ENCODE measurements at places on chromosomes 6 and 20.

GRCh38 chr6:39572661-39573340 lies 152.4 kb downstream of the KIF6 start:
- DNase-seq, result no peak

DNA sequence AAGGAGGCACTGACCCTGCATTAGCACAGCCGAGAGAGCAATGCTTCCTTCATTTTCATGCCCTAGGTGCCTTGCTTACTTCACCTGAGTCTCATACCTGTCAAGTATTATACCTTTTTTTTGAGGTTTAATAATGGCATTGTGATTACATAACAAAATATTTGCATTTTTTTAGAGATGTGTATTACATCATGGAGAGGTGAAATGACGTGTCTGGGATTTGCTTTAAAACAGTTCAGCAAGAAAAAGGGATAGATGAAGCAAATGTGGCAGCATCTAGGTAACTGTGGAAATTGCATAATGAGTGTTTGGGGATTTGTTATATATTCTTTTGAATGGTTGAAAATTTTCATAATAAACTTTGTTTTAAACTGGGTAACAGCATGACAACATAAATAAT lies 48.9 kb downstream of the NKX2-2 start:
- DNase-seq, result no peak

GRCh38 chr6:42226645-42227143 lies 9.0 kb upstream of the MRPS10 start:
- DNase-seq, result no peak

- DNase-seq, result no peak
Measured at GRCh38 chr6:157586476-157587126, 205.6 kb downstream of the ZDHHC14 start.

DNA sequence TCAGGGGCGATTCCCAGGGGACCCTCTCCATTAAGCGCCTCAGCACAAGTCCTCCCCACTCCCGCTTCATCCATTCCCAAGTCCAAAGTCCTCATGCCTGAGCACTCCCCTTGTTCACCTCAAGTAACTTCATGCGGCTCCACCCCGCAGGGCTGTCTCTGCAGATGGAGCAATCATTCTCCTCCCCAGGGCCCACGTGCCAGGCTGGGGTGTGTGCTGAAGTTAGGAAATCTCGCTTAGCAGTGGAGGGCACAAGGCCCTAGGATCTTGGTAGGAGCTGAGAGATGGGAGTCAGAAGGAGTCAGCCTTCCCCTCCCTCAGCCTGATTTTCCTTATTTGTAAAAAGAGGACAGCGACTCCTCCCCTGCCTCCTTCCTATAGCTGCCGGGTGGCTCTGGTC lies 3.5 kb downstream of the TGM3 start:
- no peak for DNase-seq

DNA sequence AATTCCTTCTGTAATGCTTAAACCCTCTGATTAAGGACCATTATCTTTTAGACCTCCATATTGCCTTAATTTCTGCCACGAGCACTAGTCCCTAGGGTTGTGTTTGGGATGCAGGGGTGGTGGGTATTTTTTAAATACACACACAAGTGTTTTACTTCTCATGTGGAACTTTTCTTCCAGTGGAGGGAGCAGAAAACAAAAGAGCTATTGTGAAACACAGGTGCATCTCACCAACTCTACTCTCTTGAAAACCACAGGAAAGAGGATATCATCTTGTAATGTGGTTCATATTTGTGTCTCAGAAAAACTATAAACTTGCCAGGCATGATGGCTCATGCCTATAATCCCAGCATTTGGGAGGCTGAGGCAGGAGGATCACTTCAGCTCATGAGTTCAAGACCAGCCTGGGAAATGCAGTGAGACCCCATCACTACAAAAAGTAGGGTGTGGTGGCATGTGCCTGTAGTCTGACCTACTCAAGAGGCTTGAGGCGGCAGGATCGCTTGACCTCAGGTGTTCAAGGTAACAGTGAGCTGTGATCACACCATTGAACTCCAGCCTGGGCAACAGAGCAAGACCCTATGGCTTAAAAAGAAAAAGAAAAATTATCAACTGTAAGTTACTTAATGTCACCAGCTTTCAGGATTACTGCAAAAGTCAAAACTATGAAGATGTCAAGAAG lies 37.3 kb downstream of the MRS2 start:
- DNase-seq, result no peak

DNA sequence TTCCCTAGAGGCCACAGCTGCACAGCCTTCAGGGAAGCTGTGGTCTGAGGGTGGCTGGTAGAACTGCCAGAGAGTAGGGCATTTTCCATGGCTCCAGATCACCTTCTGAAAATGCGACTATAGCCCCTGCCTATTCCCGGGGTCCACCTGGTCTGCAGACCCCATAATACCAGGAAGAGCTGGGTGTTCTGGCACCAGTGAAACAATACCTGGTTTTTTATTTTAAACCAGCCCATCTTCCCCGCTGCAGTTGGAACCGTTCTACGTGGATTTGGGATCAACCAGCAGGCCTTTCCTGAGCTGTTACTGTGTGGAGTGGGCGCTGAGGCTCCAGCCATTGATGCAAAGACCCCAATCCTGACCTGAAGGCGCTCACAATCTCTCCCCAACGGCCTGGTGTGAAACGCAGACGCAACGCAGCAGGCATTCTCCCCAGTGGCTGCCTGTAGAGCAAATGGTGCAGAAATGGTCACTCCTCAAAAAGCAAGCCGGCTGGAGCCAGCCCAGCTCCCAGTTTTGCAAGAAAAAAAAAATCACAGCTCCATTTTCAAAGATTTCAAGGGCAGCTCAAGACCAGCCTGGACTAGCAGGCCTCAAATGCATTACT lies 11.3 kb downstream of the NPEPL1 start:
- no peak for DNase-seq

- no peak for DNase-seq
Measured at GRCh38 chr20:38226553-38226952, 34.0 kb downstream of the KIAA1755 start.

DNA sequence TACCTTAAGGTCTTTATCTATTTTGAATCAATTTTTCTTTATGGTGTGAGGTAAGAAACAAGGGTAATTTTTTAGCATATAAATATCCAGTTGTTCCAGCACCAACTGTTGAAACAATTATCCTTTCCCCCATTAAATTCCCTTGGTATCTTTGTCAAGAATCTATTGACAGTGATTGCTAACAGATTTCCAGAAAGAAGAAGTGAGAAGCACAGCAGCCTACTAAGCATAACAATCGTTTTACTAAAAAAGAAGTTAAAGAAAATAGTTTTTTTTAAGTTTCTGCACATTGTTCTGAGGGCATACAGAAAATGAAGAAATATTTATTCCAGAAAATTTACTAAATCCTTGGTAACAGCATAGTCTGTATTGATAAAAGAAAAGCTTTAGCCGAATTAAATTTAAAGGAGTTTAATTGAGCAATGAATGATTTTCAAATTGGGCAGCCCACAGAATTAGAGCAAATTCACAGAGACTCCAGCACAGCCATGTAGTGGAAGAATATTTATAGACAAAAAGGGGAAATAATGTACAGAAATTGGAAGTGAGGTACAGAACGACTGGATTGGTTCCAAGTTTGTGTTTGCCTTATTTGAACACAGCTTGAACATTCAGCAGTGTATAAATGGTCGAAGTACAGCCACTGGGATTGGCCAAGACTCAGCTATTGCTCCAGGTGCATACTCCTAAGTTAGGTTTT lies 97.9 kb upstream of the UST start:
- DNase-seq, result no peak

All from esophagus squamous epithelium (tissue), 5 donors.